ENCODE measurements at places on chromosomes 2 and 18.

DNA sequence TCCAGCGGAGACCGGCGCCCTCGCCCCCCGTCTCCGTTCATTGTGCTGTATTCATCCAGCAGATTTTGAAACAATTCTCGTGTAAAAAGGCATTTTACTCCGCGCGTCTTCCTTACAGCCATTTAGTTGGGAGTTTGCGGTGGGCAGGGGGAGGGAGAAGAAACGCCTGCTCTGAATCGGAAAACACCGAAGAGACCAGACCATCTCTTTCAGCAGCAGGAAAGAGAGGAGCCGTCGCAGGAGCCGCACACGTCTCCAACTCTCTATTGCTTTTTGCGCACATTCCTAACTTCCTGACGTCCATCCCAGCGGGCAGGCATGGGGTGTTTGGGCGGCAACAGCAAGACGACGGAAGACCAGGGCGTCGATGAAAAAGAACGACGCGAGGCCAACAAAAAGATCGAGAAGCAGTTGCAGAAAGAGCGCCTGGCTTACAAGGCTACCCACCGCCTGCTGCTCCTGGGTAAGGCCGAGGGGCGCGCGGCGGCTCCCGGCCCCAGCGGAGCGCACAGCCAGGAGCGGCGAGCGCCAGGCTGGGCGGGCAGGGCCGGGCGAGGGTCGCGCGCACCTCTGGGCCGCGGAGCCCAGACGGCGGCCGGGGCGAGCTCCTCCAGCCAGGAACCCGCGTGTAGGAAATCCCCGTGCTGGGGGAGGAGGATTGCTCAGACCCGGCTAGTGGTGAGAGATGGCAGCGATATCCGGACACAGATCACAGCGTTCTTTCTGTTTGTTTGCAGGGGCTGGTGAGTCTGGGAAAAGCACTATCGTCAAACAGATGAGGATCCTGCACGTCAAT is 63.2 kb downstream of the GNAL start:
- no peak for DNase-seq

DNA sequence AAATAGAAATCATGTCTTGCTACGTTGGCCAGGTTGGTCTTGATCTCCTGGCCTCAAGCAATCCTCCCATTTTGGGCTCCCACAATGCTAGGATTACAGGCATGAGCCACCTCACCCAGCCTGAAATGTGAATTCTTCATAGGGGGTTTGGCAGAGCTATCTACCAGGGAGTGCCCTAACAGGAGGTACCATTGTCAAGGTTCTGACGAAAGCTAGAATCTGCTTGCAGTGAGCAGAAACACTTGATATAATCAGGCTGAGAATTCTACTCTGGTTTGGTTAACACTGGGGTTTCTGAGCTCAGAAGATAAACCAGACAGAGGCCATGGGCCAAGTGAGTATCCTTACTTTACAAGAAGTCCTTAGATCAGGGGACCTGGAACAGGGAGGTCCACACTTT is 7.2 kb upstream of the LAMA3 start:
- no peak for DNase-seq

- no peak for DNase-seq
Measured at GRCh38 chr2:235612181-235612950, 118.5 kb downstream of the AGAP1 start.

DNA sequence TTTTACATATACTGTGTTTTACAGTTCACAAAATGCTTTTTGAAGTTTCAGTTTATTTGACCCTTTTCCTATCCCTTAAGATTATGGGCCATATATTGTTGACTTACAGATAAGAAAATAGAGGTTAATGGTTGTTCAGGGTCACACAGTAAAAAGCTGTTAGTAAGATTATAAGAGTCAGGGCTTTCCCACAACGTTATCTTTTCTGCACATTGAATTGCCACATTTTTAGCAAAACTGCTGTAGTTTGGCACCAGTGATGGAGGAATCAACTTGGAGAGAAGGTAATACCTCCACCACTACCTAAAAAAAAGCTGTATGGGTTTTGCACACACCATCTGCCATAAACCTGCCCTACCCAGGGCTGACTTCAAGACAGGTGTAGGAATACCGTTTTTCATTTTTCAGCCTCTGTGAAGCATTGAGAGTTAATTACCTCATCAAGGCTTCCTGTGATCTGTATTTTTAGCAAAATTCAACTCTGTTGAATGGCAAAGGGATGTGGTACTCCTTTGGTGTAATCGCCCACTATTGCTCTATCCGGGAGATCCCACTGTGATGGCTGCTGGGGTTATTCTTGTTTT is 5.0 kb downstream of the SOWAHC start:
- DNase-seq, result no peak

DNA sequence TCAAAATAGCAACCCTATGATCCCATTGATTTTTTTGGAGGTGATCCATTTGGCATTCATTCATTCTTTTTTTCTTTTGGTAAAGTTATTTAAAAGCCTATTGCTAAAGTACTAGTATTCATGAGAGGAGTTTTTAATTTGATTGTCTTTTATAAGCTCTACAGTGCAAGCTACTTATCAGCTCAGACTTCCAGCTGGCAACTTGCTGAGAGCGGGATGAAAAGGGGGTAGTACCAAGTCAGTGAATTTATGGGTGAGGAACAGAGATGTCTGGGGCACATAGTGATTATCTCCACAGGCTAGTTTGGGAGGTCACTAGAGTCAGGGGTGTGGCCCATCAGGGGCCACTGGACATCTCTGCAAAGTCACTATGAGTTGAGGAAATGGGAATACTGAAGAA is 202.4 kb downstream of the PIK3C3 start:
- DNase-seq, result no peak

DNA sequence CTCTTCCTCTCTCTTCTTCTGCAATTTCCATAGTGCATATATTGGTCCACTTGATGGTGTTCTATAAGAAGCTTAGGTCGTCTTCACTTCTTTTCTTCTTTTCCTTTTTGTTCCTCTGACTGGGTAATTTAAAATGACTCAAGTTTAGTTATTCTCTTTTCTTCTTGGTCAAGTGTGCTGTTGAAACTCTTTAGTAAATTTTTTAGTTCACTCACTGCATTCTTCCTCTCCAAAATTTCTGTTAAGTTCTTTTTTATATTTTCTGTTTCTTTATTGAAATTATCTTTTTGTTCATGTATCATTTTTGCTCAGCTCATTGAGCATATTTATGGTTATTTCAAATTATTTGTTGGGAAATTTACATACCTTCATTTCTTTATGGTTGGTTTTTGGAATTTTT is 32.7 kb upstream of the ZSWIM2 start:
- DNase-seq, result no peak

DNA sequence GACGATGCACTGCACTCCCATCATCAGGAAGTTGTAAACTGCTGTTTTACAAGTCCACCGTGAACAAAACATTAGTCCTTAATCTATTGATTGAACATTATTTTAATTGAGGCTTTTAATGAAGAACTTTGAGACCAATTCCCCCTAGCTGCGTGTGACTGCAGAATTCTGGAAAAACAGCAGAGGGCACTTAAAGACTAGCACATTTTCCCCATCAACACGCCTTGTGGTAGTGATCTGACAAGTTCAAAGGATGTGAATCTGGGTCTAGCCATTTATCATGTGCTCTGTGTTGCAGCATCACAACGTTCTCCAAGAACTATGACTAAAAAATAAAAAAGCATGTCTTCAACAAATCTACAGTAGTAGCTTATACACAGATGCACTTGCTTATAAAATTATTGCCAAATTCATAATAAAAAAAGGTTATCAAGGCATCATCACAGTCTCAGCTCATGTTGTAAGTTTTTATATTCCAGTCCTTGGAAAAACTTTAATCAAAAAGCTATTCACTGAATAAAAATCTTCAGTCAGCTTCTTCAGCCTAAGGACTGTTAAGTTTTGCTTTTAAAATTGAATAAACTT is 35.8 kb downstream of the SKOR2 start:
- peak; percentile 37 for DNase-seq

DNA sequence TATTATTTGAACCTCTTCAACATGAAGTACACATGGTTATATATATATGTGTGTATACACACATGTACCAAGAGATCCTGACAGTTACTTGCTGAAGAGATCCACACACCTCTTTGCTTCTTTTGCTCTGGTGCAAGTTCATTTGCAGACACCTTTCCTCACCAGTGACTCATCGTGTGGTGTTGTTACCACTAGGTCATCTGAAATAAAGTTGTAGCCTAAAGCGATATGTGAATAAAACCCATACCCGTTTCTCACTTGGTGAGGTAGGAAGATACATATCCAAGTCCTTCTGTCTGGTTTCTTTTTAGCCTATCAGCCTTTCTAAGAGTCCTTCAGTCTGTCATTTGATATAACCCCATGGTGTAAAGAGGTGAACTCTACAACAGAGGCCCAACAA is 379.4 kb upstream of the RAB12 start:
- DNase-seq, result no peak

- DNase-seq, result no peak
Measured at GRCh38 chr2:106624787-106625380, 137.7 kb downstream of the CD8B2 start.

GRCh38 chr2:65818873-65819451 is 386.6 kb upstream of the SPRED2 start:
- DNase-seq, result no peak

GRCh38 chr2:148658807-148659722 is 14.5 kb downstream of the EPC2 start:
- DNase-seq, result peak; percentile 26
